Esophagus squamous epithelium (tissue), 5 donors: ENCODE measurements at places on chromosomes 7 and 10.

DNA sequence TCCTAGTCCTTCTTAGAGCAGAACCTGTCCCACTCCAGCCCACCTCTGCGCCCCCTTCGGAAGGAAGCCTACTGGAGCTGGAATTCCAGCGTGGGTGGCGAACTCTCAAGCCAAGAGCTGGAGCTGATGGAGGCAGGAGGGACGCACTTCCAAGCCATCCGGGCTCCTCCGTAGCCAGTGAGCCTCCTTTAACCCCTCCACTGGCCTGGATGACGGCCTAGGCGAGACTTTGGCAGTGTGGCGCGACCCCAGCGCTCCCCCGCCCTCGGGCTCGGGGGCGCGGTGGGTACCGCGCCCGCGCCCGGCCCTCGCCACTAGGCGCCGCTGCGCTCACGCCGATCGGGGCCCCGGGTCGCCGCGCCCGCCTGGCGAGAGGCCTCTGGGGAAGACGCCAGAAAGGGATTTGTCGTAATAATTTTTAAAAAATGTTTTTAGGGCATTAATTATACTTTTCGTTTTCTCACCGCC lies 5.1 kb upstream of the EMX2 start:
- no peak for DNase-seq

DNA sequence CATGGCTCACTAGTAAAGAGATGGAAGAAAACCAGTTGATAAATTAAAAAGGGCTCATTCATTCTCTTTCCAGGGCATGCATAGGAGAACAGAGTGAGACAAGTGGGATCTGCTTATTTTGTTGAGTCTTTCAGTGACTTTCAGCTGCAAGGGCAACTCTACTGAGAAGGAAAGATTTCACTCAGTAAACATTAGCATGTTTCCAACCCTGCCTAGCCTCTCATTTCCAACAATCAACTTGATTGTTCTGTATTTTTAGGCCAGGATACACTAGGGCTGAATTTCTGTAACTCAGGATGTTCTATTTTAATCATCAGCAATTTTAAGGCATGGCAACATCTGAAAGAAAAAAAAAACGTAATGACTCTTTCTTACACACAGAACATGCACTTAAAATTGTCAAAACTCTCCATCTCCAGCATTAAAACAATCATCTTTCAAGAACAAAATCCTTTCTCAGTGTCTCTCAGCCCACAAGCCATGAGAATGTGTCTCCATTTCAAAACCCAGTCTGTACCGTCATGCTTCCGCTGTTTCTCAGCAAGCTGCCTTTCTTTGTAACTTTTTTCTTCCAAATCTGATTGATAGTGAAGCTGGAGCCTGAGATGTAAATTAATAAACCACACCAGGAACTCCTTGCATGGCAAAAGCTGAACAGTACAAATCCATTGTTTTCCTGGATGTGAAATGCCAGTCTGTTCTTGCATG lies 147.2 kb upstream of the KLF14 start:
- DNase-seq = no peak

DNA sequence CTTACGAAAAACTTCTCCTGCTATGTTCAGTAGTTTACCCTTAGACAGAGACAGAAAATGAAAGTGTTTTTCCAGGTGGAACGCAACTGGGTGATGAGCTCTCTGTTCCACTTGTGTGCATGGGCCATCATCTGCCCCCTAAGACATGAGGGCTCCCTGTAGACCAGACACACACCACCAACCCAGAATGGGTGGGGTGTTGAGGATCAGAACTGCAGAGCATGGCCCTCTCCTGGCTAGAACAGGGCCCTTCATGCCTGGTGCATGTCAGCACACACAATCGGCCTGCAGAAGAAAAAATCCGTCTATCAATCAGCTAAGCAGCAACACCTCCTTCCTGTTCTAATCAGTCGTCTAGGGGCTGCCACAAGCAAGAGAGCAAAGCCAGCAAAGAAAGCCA lies 186.2 kb upstream of the INHBA start:
- DNase-seq = no peak

- DNase-seq = no peak
Measured at GRCh38 chr10:132494866-132495630, 42.5 kb upstream of the INPP5A start.

DNA sequence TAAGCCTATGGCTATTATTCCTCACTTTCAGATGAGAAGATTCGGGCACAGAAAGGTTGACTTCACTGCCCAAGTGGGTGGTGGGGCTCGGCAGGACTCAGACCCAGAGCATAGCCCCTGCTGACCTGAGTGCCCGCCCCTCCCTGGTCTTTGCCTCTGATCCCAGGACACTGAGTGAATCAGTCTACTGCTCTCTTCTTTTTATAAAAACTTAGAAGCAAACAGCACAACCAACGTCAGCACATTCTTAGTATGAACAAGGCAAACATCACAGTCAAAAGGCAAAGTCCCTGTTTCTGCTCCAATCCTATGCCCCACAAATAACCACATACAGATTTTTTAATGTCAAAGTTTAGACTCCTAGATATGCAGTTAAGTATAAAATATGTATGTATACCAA lies 237.8 kb downstream of the ZMYND11 start:
- no peak for DNase-seq

DNA sequence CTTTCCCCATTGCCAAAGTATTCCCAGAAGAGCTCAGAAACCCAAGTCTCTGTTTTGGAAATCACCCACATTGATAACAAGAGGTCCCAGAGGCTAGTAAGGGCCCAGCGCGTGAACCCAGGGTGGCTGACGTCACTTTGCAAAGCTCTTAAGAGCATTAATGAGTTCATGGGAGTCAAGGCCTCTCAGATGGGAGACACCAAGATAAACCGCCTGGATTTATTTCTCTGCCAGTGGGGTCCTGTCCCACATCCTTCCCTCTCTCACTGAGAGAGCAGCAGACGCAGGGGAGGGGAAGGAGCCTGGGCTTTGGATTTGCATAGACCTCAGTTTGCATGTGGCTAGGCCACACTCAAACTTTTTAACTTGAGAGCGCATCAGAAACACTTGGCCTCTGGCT lies 184.8 kb upstream of the PDE1C start:
- DNase-seq = no peak

- no peak for DNase-seq
Measured at GRCh38 chr10:117759266-117759665, 216.7 kb downstream of the EMX2 start.

DNA sequence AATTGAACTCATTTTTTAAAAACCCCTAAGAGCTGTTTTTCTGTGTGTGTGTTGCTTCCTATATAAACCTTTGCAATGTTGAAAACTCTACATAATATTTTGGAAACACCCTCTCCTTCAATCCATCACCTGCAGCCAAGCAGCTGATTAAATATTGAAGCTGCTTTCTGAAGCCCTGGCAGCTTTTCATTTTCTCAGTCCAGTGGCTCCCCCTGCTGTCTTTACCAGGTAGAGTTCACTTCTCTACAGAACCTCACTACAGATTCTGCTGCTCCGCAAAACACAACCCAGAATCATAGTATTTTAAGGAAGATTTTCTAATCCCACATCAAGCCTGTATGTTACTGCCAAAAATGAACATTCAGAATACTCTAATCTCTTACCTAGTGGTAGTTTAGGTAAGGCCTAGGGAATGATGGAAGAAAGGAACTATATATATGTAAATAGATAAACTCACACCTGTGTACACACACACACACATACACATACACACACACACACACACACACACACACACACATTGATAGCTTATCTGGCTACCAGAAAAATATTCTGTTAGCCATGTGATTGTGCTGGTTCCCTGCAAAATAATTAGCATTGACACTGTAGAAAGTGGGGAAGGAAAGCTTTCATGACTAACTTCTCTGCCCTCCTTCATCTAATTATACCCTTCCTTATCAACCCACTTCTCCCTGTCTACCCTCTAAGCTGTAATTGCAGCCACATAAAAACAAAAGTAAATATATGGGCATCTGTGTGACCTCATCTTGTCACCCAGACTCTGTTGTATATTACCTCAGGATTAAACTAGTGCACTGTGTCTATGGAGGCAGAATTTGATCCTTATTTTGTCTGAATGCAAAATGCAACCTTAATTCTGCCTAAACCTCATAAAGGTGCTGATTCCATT lies 229.5 kb upstream of the FZD1 start:
- DNase-seq = no peak

DNA sequence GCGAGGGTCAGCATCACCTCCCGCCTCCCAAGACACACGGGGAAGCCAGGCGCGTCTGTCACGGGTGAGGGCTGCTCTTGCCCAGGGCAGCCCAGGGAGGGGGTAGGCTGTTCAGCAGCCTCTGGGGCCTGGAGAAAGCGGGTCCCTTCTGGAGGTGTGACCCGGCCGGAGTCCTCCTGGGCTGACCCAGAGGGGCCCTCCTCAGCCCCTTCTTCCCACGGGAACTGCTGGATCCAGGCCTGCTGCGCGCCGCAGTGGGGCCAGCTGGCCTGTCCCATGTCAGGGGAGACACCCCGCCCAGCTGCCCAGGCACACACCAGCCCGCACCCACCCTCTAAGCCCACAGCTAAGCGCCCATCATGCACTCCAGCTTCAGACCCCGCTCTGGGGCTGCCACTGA lies 41.8 kb downstream of the INSIG1 start:
- DNase-seq = no peak

- DNase-seq = no peak
Measured at GRCh38 chr10:8637640-8638039, 583.2 kb downstream of the GATA3 start.

- DNase-seq = no peak
Measured at GRCh38 chr10:24307696-24308485, 99.0 kb downstream of the KIAA1217 start.

- peak; percentile 6 for DNase-seq
Measured at GRCh38 chr7:139016931-139017511, 18.8 kb downstream of the ZC3HAV1L start.

- DNase-seq = no peak
Measured at GRCh38 chr10:1668399-1668798, 68.9 kb downstream of the ADARB2 start.

DNA sequence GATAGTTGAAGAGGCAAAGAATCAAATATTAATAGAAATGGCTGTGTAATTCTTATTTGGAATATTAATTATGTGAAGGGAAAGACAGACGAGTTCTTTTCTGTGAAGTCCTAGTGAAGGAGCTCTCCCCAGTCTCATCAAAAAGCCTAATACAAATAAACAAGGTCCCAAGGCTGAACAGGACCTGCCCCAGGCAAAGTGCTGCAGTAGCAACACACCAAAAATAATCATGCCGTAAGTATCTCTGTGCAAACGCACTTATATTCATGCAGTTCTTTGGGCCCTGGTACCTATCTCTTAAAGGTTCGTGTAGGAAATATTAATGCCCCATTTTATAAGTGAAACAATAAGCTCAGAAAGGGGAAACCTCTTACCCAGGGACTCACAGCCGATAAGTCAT lies 12.2 kb upstream of the CHST15 start:
- DNase-seq = no peak

DNA sequence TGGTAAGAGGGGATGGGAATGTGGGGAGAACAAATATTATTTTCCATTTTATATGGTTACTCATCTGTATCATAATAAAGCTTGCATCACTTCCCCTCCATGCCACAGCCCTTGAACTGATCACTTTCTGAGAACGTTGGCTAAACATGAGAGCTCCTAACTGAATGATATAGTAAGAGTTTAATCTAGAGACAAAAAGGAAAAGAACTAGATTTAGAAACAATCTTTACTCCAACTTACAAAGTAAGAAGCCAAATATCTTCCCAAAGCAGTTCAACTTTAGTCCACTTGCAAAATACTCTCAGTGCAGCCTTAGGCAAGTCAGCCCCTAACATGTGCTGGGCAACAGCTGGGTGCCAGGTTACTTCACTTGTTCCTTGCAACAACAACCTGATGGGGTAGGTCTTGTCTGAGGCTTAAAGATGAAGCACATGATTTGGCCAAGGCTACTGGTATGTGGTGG lies 20.3 kb downstream of the SMURF1 start:
- DNase-seq = no peak

DNA sequence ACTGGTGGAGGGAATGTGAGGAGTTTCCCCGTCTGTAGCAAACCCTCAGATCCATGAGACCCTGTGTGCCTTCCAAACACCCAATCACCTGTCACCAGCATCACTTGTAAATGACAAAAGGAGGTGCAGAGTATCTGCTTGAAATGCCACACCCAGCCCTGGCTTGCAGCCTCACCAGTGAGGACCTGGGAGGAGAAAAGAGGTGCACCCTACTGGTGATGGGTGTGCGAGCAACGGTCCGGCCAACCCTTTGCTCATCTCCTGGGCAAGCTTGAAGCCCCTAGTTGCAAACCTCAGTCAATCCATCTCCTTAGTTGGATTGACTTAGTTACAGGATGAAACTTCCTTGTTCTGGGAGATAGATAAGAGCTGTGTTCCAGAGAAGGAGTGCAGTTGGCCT lies 62.4 kb upstream of the WAPL start:
- no peak for DNase-seq

DNA sequence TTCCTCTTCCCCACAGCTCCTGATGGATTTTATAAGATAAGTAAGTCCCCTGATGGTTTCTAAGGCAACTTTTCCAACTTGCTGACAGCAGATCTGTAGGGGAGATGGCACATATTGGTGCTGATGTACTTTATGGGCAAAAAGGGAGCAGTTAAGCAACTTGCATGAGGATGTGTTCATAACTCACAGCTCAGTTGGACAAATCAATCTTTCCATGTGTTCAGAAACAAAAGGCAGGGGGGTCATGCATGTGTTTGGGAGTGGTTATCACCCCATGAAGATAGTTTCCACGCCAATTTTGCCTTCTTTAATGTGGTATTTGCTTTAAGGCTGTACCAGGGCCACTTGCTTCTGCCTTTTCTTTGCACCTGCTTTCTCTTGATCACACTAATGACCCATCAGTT lies 6.1 kb downstream of the RBM20 start:
- DNase-seq = no peak

DNA sequence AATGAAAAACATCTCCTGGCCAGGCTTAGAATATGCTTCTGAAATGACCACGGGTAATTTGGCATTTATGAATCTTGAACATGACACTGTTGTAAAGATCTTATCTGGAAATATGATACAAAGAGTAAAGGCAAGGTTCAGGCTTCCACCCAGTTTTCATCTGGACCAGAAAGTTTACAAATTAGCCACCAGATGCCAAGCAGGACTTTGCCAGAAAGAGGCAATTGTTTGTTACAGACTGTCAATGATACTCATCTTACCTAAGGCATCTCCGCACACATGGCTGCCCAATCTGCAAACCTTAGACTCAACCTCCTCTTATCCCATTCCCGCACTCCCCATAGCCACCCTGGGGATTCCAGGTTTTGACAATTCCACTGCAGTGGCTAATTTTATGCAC lies 795.3 kb downstream of the TYW1 start:
- DNase-seq = no peak

GRCh38 chr10:114102256-114102655 lies 58.6 kb downstream of the ADRB1 start:
- DNase-seq = no peak

- no peak for DNase-seq
Measured at GRCh38 chr10:131200856-131201470, 110.6 kb downstream of the TCERG1L start.

GRCh38 chr7:104857458-104858425 lies 156.3 kb upstream of the KMT2E start:
- DNase-seq = no peak

DNA sequence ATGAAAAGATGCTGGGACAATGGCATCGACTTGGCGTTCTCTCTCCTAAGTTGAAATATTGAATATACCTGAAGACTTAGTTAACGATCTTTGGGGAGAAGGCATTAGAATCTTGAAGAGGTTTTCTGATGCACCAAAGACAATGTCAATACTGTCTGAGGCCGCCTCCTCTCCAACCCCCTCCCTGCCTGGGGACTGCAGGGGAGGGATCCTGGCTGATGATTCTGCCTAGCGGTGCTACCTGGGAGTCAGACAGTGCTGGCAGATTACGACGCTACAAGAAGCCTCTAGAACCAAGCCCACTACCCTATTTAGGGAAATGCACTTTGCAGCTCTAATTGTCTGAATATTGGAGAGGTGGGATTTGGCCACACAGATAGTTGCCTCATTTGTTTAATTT lies 145.6 kb upstream of the HABP2 start:
- DNase-seq = no peak
